ENCODE measurements at places on chromosomes 1 and 21.

- H3K4me3 ChIP-seq = no peak overlapping the region
- H3K27ac ChIP-seq = no peak overlapping the region
- H3K4me1 ChIP-seq = no peaks in the 10 kb centered on the region
- DNase-seq = no peak
- no peaks in the 10 kb centered on the region for H3K27me3 ChIP-seq
Observed at GRCh38 chr1:116938216-116938615, 28.5 kb downstream of the PTGFRN start.

DNA sequence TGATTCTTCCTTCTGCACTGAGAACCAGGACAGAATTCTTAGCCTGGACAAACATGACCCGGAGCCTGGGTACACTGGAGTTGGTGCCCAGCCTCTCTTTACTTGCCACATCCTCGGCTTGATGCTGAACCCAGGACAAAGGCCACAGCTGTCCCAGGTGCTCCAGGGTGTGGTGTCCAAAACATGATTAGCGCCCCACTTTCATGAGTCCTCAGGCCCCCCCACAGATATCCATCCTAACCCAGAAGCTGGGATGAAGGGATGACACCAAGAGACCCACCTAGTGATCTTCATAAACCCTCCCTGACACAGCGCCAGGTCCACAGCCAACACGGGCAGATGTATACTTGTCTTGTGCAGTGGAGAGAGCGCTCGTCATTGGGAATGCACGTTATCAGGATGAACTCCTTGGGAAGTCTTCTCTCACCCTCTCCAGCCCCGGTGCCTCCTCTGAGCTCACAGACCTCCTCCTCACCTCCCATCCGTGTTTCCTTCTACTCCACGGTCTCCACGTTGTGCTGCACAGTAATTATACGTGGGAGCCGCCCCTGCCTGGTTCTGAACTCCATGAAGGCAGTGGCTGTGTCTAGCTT is 3.6 kb downstream of the ABCA4 start:
- no peaks in the 10 kb centered on the region for H3K27me3 ChIP-seq
- no peak for DNase-seq
- peak overlapping the region; percentile 64 for H3K27ac ChIP-seq
- H3K4me1 ChIP-seq = peaks cover 18% of the 10 kb centered on the region

DNA sequence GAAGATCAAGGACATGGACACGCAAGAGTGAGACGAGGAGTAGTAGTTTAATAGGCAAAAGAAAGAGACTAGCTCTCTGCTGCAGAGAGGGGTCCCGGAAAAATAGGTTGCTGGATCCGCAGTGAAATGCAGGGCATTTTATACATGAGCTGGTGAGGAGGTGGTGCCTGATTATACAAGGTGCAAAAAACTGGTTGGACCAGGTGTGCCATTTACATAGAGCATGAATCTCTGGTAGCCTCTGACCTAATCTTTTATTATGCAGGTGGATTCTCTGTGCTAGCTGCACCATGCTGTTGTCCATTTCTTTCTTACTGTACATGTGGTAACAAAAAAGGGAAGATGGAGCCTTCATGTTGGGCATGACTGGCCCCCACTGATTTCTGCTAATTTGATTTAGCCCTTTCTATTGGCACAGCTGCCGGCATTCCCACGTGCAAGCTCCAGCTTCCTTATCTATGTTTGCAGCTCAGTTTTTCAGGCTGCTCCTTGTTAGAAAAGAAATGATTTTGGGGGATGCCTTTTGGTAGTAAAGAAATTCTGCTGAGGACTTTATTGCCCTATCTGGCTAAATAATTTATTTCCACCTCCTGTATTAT is 548.1 kb downstream of the BRINP3 start:
- H3K4me1 ChIP-seq = no peaks in the 10 kb centered on the region
- no peak overlapping the region for H3K4me3 ChIP-seq
- no peaks in the 10 kb centered on the region for H3K36me3 ChIP-seq
- no peak overlapping the region for H3K27ac ChIP-seq

DNA sequence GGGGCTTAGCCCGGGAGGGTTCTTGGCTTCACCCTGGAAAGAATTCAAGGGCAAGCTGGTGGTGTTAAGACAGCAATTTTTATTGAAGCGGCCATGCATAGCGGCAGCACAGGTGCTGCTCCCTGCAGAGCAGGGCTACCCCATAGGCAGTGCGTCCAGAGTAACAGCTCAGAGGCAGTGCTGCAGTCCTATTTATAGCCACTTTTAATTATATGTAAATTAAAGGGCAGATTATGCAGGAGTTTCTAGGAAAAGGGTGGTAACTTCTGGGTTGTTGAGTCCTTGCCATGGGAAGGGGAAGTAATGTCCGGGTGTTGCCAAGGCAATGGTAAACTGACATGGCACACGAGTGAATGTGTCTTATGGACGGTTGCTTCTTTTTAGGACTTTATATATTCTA is 57.0 kb downstream of the VPS26C start:
- no peak overlapping the region for H3K27ac ChIP-seq
- no peaks in the 10 kb centered on the region for H3K27me3 ChIP-seq
- no peak overlapping the region for H3K4me3 ChIP-seq

- H3K27me3 ChIP-seq = no peaks in the 10 kb centered on the region
- H3K4me1 ChIP-seq = peaks cover 4% of the 10 kb centered on the region
- no peak overlapping the region for H3K4me3 ChIP-seq
- H3K27ac ChIP-seq = no peak overlapping the region
- no peaks in the 10 kb centered on the region for H3K36me3 ChIP-seq
Observed at GRCh38 chr1:25993197-25993951, 4.5 kb downstream of the PAFAH2 start.

GRCh38 chr1:234848972-234849649 is 239.1 kb upstream of the IRF2BP2 start:
- H3K4me1 ChIP-seq = no peaks in the 10 kb centered on the region
- H3K36me3 ChIP-seq = no peaks in the 10 kb centered on the region
- H3K27ac ChIP-seq = no peak overlapping the region
- H3K27me3 ChIP-seq = no peaks in the 10 kb centered on the region

DNA sequence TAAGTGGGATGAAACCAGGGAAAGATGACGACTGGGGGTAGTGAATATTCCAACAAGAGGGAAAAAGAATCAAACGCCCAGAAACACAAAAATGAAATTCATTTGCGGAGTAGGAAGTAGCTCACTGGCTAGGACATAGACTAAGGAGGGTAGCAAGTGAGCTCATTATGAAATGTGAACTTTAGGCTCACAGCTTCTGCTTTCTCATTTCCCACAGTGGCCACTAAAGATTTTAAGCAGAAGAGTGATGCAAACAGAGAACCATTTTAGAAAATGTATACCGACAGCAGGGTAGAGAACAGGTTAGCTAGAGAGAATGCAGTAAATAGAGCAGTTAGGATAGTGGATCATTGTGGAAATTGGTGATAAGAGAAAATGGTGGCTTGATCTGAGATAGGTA is 3.5 kb downstream of the CD48 start:
- H3K27me3 ChIP-seq = no peaks in the 10 kb centered on the region
- no peaks in the 10 kb centered on the region for H3K36me3 ChIP-seq
- no peaks in the 10 kb centered on the region for H3K4me1 ChIP-seq

DNA sequence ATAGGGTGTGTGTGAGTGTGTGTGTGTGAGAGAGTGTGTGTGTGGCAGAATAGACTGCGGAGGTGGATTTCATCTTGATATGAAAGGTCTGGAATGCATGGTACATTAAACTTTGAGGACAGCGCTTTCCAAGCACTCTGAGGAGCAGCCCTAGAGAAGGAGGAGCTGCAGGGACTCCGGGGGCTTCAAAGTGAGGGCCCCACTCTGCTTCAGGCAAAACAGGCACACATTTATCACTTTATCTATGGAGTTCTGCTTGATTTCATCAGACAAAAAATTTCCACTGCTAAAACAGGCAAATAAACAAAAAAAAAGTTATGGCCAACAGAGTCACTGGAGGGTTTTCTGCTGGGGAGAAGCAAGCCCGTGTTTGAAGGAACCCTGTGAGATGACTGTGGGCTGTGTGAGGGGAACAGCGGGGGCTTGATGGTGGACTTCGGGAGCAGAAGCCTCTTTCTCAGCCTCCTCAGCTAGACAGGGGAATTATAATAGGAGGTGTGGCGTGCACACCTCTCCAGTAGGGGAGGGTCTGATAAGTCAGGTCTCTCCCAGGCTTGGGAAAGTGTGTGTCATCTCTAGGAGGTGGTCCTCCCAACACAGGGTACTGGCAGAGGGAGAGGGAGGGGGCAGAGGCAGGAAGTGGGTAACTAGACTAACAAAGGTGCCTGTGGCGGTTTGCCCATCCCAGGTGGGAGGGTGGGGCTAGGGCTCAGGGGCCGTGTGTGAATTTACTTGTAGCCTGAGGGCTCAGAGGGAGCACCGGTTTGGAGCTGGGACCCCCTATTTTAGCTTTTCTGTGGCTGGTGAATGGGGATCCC is 18.3 kb upstream of the HDAC1 start:
- no peak for DNase-seq
- no peak overlapping the region for H3K27ac ChIP-seq
- peaks cover 3% of the 10 kb centered on the region for H3K27me3 ChIP-seq
- peaks cover 2% of the 10 kb centered on the region for H3K4me1 ChIP-seq
- no peaks in the 10 kb centered on the region for H3K36me3 ChIP-seq
- H3K4me3 ChIP-seq = no peak overlapping the region

- H3K27ac ChIP-seq = peak overlapping the region; percentile 21
- H3K36me3 ChIP-seq = no peaks in the 10 kb centered on the region
- peak; percentile 36 for DNase-seq
- peaks cover 8% of the 10 kb centered on the region for H3K4me1 ChIP-seq
Observed at GRCh38 chr1:179016706-179017382, 8.8 kb upstream of the FAM20B start.

DNA sequence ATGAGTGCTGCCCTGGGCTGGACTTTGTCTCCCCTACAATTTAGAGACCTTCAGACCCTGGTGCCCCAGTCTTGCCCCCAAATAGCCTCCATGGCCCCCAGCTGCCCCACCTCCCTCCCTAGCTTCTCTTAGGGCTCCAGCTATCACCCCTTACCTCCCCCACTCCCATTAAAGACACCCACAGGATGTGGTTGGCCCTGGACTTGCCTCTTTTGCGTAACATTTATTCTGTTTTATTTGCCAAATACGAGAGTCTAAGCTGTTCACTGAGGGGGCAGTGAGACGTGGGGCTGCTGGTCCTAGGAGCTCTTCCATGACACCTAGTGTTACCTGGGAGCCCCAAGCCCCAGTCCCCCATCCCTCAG is 4.5 kb downstream of the ZC3H12A start:
- peaks cover 27% of the 10 kb centered on the region for H3K36me3 ChIP-seq
- H3K4me3 ChIP-seq = peak overlapping the region; percentile 96
- H3K4me1 ChIP-seq = no peaks in the 10 kb centered on the region

DNA sequence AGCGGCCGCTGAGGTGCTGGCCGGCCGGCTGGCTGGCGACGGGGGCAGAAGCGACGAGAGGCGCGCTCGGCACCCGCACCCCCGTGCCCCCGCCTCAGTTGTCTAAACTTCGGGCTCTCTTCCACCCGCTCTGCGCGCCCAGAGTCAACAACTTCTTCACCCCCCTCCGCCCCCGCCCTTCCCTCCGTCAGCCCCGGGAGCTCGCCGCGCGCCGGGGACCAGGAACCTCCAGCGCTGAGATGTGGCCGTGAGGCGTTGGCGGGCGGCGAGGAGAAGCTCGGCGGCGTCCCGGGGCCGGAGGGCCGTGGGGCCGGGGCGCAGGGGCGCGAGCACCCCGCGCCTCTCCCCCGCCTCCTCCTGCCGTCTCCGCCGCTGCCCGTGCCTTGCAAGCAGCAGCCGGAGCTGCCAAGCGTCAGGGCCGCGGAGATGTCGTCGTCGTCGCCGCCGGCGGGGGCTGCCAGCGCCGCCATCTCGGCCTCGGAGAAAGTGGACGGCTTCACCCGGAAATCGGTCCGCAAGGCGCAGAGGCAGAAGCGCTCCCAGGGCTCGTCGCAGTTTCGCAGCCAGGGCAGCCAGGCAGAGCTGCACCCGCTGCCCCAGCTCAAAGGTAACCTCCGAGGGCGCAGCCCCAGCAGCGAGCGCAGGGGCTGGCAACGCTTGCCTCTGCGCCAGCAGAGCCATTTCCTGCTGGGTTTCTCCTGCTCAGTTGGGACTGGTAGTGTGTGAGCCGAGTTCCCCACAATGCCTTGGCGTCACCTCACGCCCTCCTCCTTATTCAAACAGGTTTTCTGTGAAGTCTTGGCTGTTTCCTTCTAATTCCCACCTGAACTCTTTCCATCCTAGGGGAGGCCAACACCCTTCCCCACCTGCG is 710 bp downstream of the PPP2R5A start:
- DNase-seq = peak; percentile 77
- H3K27me3 ChIP-seq = no peaks in the 10 kb centered on the region
- H3K27ac ChIP-seq = peak overlapping the region; percentile 99
- H3K4me3 ChIP-seq = peak overlapping the region; percentile 96
- peaks cover 9% of the 10 kb centered on the region for H3K4me1 ChIP-seq
- H3K36me3 ChIP-seq = no peaks in the 10 kb centered on the region

DNA sequence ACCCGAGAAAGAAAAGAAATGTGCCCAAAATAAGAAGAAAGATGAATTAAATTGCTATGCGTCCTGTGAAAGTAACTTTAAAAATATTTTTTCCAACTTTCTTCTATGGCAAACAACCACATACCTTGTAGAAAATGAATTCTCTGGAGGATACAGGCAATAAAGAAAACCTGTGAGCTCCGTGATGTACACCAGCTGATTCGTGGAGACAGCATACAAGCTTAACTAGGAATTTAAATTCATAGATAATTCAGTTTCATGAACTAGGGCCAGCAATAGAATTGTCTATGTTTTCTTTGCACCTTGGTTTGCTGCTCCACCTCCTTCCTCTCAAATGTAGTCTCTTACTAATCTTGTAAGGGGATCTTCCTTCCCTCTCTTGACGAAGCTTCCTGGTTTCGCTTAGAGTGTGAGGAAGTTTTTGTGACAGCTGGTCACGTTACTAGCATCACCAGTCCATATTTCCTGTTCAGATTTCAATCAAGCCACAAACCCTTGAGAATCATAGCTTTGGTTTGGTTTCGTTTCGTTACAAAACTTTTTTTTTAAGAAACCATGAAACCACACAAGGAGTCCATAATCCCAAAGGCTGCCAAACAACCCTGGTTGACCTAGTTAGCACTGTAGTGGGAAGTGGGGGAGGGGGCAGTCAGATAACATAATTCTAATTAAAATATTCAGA is 35.8 kb downstream of the GREM2 start:
- H3K4me1 ChIP-seq = no peaks in the 10 kb centered on the region
- peak overlapping the region; percentile 57 for H3K4me3 ChIP-seq
- H3K27me3 ChIP-seq = no peaks in the 10 kb centered on the region
- no peak for DNase-seq
- no peak overlapping the region for H3K27ac ChIP-seq
- H3K36me3 ChIP-seq = no peaks in the 10 kb centered on the region

DNA sequence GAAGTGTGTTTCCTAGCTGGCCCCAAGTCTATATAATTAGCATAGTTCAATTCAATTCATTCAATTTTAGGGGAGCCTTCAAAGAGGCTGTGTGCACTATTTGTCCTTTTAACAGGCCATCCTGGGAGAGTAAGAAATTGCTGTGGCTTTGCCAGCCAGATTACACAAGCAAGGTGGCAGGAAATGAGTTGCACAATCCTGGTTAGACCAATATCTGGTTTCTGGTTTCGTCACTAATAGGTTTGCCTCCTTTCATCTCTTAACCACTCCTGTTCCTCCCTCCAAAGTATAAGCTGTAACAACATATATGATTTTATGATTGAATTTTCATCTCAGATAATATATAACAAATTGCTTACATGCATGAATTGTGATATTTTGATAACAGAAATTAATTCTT is 84.1 kb upstream of the NEGR1 start:
- H3K36me3 ChIP-seq = no peaks in the 10 kb centered on the region
- no peaks in the 10 kb centered on the region for H3K27me3 ChIP-seq
- DNase-seq = no peak
- H3K4me1 ChIP-seq = no peaks in the 10 kb centered on the region
- no peak overlapping the region for H3K27ac ChIP-seq

GRCh38 chr1:243946946-243947345 is 96.9 kb upstream of the AKT3 start:
- H3K4me3 ChIP-seq = no peak overlapping the region
- peaks cover 14% of the 10 kb centered on the region for H3K4me1 ChIP-seq
- no peak overlapping the region for H3K27ac ChIP-seq
- no peaks in the 10 kb centered on the region for H3K27me3 ChIP-seq
- no peak for DNase-seq
- H3K36me3 ChIP-seq = no peaks in the 10 kb centered on the region
